NCI-H2171 (cell line): ENCODE measurements at places on chromosomes 1 and 21.

GRCh38 chr1:167829868-167830267 is 84.1 kb downstream of the ADCY10 start:
- no peak for DNase-seq

DNA sequence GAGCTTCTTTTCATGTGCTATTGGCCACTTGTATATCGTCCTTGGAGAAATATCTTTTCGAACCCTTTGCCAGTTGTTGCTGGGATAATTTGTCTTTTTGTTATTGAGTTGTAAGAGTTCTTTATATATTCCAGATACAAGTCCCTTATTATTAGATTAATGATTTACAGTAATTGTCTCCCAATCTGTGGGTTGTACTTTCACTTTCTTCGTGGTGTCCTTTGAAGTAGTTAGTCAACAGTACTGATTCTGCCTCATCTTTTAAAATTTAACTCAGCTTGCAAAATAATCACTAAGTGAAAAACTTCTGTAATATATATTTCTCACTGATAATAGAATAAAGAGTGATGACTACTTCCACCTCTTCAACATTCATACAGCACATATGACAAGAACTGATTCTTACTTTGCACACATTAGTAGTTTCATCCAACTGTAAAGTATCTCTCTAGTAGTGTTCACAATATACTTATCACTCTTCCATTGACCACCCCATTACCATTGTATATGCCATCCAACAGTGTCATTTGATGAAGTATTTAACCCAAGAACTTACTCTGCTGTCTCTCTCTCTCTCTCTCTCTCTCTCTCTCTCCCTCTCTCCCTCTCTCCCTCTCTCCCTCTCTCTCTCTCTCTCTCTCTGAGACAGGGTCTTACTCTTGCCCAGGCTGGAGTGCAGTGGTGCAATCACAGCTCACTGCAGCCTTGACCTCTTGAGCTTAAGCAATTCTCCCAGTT is 104.2 kb upstream of the DMRTA2 start:
- no peak for DNase-seq

DNA sequence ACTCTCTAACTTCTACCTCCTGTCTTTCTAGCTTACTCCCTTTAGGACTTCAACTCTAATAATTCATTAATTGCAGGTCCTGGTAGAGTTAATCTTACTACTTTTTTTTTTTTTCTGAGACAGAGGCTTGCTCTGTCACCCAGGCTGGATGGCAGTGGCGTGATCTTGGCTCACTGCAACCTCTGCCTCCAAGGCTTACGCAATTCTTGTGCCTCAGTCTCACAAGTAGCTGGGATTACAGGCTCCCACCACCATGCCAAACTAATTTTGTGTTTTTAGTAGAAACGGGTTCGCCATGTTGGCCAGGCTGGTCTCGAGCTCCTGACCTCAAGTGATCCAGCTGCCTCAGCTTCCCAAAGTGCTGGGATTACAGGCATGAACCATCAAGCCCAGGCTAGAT is 15.7 kb downstream of the BTBD8 start:
- DNase-seq = no peak

DNA sequence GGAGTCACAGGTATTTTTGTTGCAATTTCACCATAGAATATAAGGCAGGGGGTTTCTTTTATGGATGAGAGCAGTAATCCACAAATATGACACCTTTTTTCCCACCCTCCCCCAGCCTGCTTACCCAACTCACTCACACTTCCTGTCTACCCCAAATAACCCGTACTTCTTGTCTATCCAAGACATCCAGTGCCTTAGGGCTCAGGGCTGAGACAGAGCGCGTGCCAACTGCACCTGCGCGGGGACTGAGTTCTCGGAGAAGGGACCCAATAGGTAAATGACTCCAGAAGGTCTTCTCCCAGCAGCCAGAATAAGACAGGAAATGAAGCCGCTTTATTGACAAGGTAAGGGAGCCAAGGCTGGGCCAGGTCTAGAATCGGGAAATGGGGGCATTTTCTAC is 369.1 kb downstream of the SIPA1L2 start:
- DNase-seq = no peak

DNA sequence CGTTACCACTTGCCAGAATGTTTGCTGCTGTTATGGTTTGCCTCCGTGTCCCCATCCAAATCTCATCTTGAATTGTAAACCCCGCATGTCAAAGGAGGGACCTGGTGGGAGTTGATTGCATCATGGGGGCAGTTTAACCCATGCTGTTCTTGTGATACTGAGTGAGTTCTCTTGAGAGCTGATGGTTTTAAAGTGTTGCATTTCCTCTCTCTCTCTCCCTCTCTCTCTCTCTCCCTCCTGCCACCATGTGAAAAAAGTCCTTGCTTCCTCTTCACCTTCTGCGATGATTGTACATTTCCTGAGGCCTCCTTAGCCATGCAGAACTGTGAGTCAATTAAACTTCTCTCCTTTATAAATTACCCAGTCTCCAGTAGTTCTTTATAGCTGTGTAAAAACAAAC is 44.4 kb downstream of the CFHR5 start:
- DNase-seq = no peak

- peak; percentile 69 for DNase-seq
Observed at GRCh38 chr21:42666023-42666747, 12.8 kb downstream of the PDE9A start.

- DNase-seq = peak; percentile 76
Observed at GRCh38 chr1:177984136-177984525, 14.3 kb upstream of the SEC16B start.

GRCh38 chr1:151444783-151445177 is 14.5 kb downstream of the POGZ start:
- no peak for DNase-seq

DNA sequence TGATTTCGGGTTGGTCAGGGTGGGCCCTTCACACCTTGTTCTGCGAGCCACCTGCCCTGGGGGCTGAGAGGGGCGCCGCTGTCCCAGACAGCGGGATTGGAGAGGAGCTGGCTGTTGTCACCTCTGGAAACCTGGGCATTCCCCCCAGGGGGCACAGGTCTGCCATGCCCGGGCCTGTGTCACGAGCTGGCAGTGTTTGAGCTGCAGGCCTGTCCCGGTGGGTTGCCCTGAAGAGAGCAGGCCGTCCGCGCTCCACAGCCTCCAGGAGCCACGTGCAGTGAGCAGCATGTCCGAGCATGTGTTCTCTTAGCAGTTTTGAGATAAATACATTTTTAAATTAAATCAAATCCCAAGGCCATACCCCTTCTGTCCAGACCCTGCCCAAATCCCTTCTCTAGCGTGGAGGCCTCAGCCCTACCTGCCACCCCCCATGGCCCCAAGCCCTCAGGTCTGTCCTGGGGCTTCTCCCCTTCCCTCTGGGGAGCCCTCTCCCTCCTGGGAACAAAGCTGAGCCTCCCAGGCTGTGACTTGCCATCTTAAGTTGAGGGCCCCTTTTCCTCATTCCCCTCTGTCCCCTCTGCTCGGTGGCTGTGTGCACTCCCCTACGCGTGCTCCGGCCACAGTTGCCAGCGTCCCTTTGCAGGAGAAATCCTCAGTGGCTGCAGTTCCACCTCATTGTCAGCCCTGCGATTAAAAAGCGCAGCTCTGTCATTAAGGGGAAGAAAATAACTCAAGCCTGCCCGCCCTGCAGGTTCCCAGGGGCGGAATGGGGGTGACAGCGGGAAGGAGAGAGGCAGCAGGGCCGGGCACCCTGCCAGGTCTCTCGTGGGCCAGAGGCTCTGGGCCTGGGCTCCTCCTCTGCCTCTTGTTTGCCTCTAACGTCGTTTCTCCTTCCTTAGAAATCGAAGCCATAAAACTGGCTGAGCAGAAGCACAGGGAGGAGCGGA is 26.6 kb downstream of the SLX9 start:
- peak; percentile 69 for DNase-seq

GRCh38 chr1:178237121-178237520 is 143.2 kb downstream of the RASAL2 start:
- no peak for DNase-seq

GRCh38 chr1:44905276-44905675 is 62.2 kb upstream of the PTCH2 start:
- no peak for DNase-seq

GRCh38 chr1:201305815-201306214 is 22.5 kb downstream of the PKP1 start:
- DNase-seq = no peak

- peak; percentile 78 for DNase-seq
Observed at GRCh38 chr1:234490793-234491479, 12.0 kb upstream of the TARBP1 start.

GRCh38 chr21:38614558-38614957 is 116.3 kb upstream of the ERG start:
- no peak for DNase-seq

DNA sequence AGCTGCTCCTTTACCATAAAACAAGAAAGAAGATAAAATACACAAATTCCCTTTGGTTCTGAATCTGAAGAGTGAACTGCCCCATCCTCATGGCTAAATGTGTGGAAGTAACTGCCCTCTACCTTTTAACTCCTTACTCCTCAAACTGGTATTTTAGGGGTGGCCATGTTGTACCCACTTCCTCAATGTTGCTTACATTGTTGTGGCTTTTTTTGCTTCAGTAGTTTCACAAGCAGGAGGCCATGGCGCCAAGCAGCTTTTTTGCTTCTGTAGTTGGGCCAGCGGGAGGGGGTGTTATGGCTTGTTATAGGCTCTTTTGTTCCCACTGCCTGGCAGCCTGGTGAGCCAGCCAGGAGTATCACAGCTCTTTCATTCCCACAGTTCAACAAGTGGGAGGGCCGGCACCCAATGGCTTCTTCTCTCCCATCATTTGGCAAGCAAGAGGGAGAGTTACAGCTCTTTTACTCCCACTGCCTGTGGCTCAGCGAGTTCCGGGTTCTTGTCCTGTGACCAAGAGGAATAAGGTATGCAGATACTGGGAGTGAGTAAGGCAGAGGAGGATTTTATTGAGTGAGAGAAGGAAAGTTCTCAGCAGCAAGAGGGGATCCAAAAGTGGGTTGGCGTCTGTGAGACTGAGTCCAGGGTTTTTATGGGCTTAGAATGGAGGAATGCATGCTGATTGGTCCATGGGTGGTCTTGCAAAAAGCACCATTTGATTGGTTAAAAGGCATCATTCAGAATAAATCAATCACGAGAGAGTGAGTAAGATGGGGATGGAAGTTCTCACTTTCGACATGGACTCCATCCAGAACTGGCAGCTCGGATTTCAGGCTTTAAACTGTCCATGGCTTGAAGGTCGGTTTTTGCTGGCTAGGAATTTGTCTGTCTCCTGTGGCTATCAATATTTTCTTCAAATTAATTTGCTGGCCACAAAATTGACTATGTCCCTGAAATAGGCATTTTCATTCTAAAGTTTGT is 429.6 kb downstream of the HLX start:
- no peak for DNase-seq

DNA sequence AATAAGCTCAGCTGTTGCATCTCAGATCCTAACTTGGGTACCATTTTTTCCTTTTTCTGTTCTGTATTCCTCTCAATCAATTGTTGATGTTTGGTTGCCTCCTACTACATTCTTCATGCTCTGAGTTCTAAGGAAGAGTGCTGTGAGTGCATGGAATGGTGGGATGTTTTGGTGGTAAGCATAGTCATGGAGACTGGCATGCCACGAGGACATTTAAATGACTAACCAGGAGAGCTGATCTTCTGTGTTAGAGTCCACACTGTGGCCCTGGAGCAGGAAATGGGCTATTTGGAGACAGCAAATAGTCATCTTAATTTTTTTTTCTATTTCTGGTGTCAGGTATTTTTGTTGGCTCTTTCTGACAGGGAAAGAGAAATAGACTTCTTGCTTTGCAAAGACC is 69.5 kb upstream of the HSD17B7 start:
- DNase-seq = no peak

GRCh38 chr1:38012363-38013226 is at the start of gene UTP11:
Gene UTP11 (plus strand): TSS chr1:38012734. CDS start chr1:38012803, 69 bp downstream.
- DNase-seq = peak; percentile 99

- no peak for DNase-seq
Observed at GRCh38 chr1:14741532-14741931, 143.0 kb downstream of the KAZN start.

GRCh38 chr21:31530897-31531705 is 128.4 kb upstream of the SOD1 start:
- DNase-seq = peak; percentile 97

- no peak for DNase-seq
Observed at GRCh38 chr1:246367041-246367440, 140.0 kb downstream of the SMYD3 start.

GRCh38 chr1:167764458-167765330 is 42.9 kb downstream of the MPZL1 start:
- no peak for DNase-seq

GRCh38 chr1:203272633-203273205 is 32.6 kb upstream of the BTG2 start:
- DNase-seq = no peak

DNA sequence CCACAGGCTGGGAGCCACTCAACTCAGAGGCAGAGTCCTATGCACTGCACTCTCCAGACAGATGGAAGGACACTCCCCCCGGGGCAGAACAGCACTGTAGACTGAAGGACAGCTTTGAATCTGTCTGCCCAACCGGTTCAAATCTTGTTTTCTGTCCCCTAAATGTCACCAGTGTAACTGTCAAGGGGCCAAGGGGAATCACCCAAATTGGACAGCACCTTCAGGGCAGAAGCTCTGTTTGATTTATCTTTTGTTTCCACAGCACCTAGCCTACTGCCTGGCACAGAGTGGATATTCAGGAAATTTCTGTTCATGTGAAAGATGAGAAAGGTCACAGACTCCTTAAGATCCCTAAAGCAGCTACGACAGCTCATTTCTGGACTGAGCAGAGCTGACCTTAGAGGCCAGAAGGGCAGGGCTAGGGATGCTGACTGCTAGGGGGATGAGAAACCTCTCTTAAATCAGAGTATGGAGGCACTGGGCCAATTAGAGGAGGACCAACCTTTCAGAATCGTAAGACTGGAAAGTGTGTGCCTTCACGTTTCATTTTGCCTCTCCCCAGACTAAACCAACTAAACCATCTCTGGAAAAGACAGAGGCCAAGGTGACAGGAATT is 41.0 kb downstream of the ITPKB start:
- DNase-seq = no peak

DNA sequence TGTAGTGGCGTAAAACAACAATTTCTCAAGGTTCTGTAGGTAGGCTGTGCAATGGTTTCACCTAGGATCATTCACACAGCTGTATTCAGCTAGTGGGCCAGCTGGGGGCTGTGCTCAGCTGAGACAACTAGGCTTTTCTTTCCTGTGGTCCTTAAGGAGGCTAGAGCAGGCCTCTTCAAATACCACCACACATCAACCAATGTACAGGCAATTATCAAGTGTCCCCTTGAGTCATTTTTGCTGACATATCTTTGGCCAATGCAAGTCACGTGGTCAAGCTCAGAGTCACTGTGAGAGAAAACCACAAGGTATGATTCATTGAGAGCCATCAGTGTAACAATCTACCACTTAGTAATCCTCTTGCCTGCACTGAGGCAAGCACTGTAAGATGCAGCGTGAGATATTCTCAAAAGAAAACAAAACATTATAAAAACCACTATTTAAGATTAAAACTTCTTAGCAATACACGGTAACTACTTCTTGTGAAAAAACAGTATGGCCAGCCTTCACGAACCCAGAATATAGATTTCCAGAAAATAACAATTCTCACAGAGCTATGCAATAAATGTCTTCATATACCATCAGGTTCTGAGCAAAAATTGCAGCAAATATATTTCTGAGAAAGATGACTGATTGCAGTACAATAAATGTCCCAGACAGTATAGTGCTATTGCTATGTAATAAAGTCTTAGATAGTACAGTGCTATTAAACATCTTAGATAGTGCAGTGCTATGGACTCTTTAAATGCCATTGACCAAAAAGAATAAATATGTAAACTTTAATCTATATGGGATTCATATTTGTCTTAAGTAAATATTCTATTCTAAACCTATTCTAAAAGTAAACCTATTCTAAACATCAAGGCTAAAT is 55.3 kb downstream of the NME7 start:
- no peak for DNase-seq
